ENCODE measurements at places on chromosomes 16 and 17.

- DNase-seq, result no peak
These were observed 40.6 kb downstream of the GRIN2A start for GRCh38 chr16:10141671-10142070.

DNA sequence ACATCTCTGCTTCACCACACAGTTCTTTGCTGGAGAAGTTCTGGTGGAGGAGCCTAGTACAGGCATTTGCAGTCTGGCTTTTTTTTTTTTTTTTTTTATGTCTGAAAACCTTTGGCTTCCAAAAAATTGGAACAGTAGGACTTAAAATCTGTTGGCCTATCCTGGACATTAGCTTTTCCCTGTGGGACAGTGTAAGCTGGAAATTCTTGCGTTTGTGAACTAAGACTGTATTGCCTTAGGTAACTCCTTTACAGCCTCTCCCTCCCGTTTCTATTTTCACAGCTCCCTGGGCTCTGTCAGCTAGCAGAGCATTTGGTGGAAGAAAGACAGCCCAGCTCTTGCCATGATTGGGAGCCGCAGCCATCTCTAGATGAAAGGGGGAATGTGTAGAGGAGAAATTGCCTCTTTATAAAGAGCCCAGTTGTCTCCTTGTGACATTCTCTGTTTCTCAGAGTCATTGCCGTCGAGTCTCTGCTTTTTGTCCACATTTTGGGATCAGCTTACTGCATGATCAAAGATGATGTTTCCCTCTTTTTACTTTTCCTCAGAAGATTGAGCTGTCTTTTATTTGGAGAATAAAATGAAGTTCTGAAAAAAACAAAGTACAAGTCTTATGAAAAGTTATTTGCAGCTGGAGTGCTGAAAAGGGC is 227.5 kb downstream of the SPECC1 start:
- DNase-seq, result no peak

GRCh38 chr17:7573324-7574080 is 5.9 kb upstream of the CD68 start:
- DNase-seq, result peak; percentile 90

- no peak for DNase-seq
These were observed 141.9 kb upstream of the SDK2 start for GRCh38 chr17:73785958-73786743.

GRCh38 chr17:51642029-51642428 is 381.7 kb downstream of the UTP18 start:
- DNase-seq, result no peak

DNA sequence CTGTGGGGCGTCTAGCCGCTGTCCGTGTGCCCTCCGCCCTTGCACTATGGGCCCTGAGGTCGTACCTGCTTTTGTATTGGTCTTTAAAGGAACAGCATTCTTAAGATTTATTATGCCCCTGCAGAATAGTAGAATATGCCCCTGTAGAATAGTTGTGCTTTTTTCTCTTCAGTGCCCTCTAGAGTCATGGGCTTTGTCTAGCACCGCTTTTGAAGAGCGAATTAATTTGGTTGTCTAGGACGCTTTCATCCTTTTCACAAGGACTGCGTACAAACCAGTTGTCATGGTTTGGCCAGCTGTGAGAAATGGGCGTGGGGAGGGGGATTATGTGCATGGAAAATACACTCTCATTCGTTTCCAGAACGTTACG is 621 bp downstream of the CEP95 start:
- peak; percentile 41 for DNase-seq

GRCh38 chr17:42697108-42697811 is 14.9 kb downstream of the CNTNAP1 start:
- DNase-seq, result no peak

- DNase-seq, result no peak
These were observed 4.6 kb upstream of the PMP22 start for GRCh38 chr17:15269780-15270089.

DNA sequence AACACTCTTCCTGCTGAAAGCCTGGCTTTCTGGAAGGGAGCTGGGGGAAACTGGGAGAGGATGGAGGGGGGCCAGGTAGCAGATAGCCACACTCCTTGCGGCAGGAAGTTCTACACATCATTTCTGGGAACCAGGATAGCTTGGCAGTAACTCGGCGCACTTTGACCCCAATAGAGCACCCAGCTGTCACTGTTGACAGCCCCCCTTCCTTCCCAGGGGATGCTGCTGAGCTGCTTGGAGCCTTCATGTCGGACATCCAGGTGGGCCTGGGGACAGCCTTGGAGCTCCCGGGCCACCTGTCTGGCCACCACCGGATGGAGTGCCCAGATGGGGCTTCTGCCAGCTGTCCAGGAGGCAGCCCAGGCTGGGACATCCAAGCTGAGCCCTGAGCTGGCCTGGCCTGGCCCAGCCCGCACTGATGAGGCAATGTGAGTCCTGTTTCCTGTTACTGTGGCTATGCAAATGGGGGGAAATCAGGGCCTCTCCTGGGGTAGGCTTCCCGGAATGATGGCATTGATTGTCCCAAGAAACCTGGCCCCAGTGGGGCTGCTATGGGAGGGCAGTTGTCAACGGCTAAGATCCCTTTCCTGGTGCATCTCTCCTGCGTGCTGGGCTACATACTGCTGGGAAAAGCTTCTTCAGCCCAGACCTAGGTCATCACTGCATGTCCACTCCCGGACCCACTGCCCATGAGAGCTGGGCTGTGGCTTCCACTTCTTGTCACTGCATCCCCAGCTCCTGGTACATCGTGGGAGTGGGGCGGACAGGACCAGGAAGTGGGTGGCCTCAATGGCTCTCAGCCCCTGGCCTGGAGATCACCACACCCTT is 50.0 kb downstream of the SOCS1 start:
- DNase-seq, result no peak

DNA sequence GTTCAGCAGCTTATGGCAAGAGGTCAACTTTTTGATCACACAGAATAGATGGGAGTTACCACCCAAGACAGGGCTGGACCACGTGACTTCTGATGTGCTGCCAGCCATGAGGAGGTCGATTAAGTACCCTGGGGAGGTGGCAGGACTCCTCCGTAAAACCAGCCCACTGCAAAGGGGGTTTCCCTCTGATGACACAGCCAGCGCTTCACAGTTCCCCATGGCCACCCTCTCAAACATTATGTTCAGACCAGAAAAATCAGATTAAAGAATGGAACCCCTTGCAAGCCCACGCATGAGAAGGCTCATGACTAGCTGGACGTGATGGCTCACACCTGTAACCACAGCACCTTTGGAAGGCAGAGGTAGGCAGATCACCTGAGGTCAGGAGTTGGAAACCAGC is 222.9 kb downstream of the CPPED1 start:
- DNase-seq, result no peak

- DNase-seq, result no peak
These were observed 267.3 kb downstream of the MAP2K4 start for GRCh38 chr17:12287953-12288352.

DNA sequence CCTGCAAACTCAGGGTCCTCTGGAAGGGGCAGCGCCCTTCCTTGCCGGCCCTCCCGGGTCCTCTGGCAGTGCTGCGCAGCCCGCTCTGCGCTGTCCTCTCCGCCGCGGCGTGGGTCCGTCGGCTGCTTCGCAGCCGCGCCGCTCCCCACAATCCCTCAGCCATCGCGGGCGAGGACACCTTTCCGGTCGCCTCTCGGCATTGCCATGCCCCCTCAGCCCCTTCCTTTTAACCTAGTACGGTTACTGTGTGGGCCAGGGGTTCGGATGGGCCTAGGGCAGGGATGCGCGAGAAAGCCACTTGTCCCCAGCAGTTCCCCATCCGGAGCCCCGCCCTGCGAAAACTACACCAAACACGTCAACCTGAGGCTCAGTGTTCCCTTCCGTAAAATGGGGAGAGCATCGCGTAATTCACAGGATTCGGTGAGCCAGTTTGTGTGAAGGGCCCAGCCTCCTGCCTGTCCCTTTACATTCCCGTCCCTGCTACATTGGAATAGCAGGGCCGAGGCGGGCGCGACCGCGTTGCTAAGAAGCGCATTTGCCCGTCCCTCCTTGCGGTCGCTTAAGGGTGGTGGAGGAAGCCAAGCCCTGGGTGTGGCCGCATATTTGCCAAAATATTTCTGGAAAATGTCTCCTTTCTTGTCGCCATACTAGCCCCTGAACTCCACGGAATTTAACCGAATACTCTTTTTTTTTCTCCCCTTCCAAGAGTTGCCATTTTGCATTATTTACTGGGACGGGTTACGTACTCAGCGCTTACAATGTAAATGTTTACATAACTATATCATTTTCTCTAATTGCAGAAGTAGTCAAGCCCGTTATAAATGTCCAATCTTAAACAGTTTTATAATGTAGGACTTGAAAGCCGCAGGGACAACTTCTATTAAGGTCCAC is 13.2 kb downstream of the COPZ2 start:
- DNase-seq, result peak; percentile 67

DNA sequence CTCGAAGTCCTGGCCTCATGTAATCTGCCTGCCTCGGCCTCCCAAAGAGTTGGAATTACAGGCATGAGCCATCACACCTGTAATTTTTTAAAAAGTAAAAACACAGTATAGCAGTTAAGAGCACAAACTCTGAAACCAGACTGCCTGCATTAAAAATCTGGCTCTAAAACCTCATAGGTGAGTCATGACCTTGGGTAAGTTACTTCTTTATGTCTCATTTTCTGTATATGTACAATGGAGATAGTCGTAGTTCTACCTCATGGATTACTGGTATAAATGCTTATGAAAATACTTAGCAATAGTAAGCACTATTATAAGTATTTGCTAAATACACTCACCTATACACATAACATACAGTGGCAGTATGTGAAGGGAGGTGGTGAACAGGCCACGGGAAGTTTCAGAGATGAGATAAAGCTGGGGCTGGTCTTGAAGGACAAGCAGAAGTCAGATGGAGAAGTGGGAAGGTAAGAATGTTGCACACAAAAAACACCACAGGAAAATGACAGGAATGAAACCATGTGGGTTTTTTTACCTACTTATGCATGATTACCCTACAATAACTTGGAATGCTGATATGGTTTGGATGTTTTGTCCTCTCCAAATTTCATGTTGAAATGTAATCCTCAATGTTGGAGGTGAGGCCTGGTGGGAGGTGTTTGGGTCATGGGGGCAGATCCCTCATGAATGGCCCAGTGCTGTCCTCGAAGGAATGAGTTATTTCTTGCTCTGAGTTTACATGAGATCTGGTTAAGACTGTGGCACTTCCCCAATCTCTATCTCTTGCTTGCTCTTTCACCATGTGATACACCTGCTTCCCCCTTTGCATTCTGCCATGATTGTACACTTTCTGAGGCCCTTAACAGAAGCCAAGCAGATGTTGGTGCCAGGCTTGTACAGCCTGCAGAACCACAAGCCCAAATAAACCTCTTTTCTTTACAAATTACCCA is 33.9 kb downstream of the ZNF652 start:
- no peak for DNase-seq

- no peak for DNase-seq
These were observed 11.3 kb upstream of the DNASE1 start for GRCh38 chr16:3643095-3643730.

DNA sequence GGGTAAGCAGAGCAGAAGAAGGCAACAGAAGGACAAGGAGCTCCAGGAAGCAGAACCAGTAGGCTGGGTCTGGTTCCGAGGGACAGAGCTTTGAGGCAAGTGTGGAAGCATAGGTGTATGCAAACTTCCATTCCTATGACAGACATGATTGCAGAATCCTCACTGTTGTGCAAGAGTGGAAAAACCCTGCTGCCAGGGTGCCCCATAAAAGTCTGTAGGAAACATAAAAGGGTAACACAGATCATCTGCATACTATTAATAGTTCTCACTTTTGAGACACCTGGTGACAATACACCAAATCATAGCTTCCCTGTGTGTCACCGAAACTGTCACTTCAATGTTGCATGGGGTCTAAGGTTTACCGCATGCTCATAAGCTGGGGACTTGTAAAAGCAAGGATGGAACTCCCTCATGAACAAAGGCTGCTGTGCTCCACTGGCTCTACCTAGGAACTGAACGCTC is 39.7 kb downstream of the ARHGAP17 start:
- DNase-seq, result no peak

GRCh38 chr17:6681176-6681575 is 29.6 kb downstream of the C17orf100 start:
- no peak for DNase-seq

GRCh38 chr17:73770115-73770848 is 126.0 kb upstream of the SDK2 start:
- DNase-seq, result no peak

DNA sequence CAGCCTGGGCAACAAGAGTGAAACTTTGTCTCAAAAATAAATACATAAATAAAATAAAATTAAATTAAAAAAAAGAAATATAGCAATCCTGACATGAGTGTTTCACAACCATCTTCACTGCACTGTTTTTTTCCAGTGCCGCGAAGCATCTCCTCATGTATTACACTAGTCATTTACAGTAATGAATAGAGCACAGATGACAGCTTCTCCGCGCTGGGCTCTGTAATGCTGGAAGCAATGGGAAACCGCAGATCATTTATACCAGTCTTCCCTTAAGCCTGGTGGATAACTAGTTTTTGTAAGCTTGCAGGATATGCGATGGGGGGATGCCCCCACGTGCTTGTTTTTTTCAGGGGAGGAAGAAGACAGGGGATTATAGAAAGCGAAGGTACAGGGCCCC is 86.9 kb downstream of the MYH13 start:
- no peak for DNase-seq

GRCh38 chr16:28009586-28010373 is 53.7 kb downstream of the GSG1L start:
- no peak for DNase-seq

DNA sequence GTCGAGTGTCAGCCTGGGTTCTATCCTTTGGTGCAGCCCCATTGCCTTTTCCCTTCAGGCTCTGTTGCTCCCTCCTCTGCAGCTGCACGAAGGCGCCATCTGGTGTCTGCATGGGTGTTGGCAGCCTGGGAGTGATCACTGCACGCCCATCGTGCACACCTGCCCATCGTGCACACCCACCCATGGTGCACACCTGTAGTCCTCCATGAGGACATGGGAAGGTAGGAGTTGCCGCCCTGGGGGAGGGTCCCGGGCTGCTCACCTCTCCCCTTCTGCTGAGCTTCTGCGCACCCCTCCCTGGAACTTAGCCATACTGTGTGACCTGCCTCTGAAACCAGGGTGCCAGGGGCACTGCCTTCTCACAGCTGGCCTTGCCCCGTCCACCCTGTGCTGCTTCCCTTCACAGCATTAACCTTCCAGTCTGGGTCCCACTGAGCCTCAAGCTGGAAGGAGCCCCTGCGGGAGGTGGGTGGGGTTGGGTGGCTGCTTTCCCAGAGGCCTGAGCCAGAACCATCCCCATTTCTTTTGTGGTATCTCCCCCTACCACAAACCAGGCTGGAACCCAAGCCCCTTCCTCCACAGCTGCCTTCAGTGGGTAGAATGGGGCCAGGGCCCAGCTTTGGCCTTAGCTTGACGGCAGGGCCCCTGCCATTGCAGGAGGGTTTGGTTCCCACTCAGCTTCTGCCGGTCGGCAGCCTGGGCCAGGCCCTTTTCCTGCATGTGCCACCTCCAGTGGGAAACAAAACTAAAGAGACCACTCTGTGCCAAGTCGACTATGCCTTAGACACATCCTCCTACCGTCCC is 2.9 kb downstream of the CTRL start:
- peak; percentile 87 for DNase-seq

GRCh38 chr16:67504031-67505021 is 21.0 kb upstream of the AGRP start:
- DNase-seq, result peak; percentile 43

- DNase-seq, result no peak
These were observed 24.1 kb upstream of the WFDC1 start for GRCh38 chr16:84270531-84270930.

- peak; percentile 51 for DNase-seq
These were observed 32.1 kb downstream of the NDE1 start for GRCh38 chr16:15682105-15682570.

- no peak for DNase-seq
These were observed 30.8 kb upstream of the SPACA3 start for GRCh38 chr17:32960815-32961214.

GRCh38 chr17:6551869-6552531 is 4.4 kb downstream of the PITPNM3 start:
- DNase-seq, result no peak

GRCh38 chr17:50163843-50164696 is 1.7 kb upstream of the SGCA start:
- DNase-seq, result no peak

Measured in activated T-cell treated with anti-CD3 and anti-CD28 coated beads, Interleukin-2, amount 50 U/mL, for 48 hours (primary cell).